ENCODE measurements at places on chromosomes 2 and 18.

- DNase-seq: no peak
These were observed 13.0 kb upstream of the DGKD start for GRCh38 chr2:233341296-233341695.

DNA sequence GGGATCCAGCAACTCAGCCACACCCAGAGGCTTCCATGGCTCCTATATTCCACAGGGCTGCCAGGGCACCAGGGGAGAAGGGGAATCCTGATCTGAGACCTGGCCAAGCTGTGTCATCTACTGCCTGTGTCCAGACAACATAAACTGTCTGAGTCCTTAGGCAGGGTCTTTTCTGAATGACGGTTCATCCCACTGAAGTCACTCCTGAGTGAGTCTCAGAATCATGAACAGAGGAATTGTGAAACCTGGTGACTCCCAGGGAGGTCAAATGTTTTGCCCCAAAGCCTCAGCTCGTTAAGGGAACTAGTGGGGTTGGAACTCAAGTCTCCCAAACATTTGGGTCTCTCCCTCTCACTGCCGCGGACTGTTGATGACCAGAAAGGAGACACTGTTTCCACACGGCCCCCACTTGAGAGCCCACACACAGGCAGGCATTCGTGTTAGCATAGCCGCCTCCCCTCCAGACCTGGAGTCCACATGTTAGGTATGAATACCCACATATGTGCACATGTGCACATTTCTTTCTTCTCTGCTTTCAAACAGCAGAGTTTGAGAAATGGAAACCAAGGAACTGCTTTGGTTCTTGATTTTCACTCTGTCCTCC lies 125.0 kb upstream of the MSH6 start:
- no peak for DNase-seq

DNA sequence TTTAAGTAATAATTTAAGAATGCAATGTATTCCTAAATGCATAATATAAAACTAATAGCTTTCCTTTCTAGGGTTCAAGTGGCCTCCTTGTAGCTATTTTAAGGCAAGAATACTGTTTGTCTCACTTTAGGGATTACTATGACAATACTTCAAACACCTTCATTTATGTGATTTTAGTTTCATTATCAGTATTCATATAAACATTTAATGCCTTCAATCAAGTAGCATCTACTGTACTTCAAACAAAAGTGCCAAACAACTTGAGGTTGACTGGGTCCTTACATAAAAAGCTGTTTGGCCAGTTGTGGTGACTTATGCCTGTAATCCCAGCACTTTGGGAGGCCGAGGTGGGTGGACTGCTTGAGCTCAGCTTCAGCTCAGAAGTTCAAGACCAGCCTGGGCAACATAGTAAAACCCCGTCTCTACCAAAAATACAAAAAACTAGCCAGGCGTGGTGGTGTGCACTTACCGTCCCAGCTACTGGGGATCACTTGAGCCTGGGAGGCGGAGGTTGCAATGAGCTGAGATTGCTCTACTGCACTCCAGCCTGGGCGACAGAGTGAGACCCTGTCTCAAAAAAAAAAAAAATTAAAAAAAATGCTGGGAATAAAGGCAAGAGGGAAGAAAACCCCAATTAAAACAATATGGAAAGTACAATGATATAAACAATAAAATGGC lies 9.3 kb downstream of the MEX3C start:
- DNase-seq: no peak

GRCh38 chr2:66427300-66427699 lies 7.6 kb upstream of the MEIS1 start:
- DNase-seq: no peak

DNA sequence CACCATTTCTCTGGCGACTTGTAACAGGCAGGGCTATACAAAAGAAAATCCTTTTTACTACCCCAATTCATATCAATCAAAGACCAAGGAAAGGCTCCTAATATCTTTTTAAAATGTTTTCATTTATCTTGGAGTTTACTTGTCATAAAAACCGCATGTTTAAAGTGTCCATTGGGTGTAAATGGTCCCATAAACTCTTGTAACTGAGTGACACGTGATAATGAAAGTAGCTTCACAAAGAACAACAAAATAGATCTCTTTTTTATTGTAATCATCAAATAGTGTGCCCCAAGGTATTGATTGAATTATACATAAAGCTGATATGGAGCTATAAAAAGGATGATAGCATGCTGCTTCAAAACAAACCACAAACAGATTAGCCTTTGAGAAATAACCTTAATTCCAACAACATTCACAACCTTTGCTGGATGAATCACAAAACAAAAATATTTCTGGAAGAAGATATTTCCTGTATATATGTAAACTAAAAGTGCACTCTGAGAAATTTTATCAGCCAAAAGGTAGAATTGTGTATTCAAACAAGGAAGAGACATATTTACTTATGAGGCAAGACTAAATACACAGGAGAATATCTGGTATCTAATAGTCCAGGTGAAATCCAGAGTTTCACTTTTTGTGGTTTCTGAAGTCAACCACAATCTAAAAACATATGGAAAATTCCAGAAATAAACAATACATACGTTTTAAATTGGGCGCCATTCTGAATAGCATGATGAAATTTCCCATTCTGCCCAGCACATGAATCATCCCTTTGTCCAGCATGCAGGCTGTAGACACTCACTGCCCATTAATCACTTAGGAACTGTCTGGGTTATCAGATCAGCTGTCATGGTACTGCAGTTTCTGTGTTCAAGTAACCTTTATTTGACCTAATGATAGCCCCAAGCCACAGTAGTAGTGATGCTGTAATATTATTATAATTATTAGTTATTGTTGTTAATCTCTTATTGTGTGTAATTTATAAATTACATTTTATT lies 237.5 kb downstream of the PIK3C3 start:
- no peak for DNase-seq

GRCh38 chr2:130727286-130727924 lies 1.5 kb upstream of the GPR148 start:
- DNase-seq: no peak

GRCh38 chr2:230925879-230926765 lies 1.1 kb upstream of the GPR55 start:
- DNase-seq: no peak

- no peak for DNase-seq
These were observed 477.4 kb downstream of the CPS1 start for GRCh38 chr2:211033765-211034164.

DNA sequence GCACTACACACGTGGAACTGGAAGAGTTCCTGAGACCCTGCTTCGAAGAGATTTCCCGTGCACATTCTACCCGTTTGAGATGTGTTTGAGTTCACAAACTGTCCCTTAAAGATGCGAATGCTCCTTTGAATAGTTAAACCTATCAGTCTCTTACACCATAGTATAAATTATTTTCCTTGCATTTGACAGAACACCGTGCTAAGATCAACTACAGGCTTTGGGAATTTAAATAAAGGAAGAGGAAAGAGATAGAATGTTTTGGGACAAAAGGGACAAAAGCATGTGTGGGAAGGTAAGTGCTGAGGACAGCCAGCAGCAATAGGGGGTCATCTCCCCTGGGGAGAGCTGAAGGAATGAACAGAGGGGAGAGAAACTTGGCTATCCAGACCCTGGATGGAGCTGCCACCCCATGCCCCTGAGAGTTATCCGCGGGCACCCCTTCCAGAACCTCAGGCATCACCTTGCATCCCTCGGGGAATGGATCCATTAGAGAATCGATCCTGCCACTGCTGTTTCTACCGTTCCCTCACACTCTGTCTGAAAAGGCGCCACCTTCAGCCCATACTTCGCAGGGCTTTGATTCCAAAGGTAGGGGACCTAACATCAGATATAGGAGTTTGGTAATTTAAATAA lies 888 bp upstream of the ADCY3 start:
- no peak for DNase-seq

GRCh38 chr2:208130712-208131110 lies 1.1 kb upstream of the CRYGC start:
- DNase-seq: no peak

GRCh38 chr18:58793361-58793760 lies 71.3 kb upstream of the ZNF532 start:
- DNase-seq: no peak

DNA sequence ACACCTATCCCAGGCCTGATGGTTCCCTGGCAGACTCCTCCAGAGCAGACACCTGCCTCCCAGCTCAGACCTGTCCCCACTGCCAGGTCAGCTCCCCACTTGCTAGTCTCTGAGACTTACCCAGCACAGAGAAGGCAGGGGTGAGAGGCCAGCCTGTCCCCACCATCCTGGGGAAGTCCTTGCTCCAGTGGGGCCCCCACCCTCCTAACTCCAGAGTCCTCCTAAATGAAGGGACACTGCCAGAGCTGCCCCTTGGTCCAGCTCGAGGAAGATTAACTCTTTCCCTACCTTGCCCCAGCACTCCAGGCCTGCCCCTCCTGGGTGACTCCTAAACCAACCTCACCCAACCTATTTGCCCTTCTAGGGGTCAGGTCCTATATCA lies 30.4 kb upstream of the TNS1 start:
- no peak for DNase-seq

Data from bone marrow (tissue), 2 donors.